Upper lobe of left lung (tissue), 6 donors: ENCODE measurements at places on chromosomes 7 and 10. TPM values are rescaled to one million over a fixed set of nuclear protein-coding genes. Genes with fewer than 3 reads are reported as not detected.
A peak's percentile ranks its signal among the peaks of the same experiment; 100 is the strongest.

ABLIM1 gene
- total RNA-seq, result 92.2 TPM

NOS3 gene
- 95.3 TPM for total RNA-seq

SCIN gene
- total RNA-seq, result 10.5 TPM

TMEM139 gene
- total RNA-seq, result 52.7 TPM

ESYT2 gene
- 115 TPM for total RNA-seq

GATA3 gene
- 0.22 TPM for total RNA-seq

OPN1SW gene
- not detected for total RNA-seq

VSTM4 gene
- 12.6 TPM for total RNA-seq

DNA sequence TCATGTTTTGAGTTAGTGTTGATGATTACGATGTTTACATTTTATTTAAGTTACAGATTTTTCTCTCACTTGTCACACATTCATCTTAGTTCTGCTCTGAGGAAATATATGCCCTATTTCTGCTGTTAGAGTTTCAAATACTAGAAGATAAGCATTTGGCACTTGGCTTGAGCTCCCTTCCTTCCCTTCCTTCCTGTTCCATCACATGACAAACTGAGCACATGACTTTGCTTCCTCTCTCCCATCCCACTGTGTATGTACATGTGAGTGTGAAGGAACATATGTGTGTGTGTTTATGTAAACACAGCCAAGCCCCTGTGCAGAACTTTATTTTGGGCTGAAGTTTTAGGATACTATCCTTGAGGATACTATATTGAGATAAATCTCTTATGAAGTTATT lies 795.9 kb upstream of the IGFBP3 start:
- no peak for DNase-seq

- no peak for DNase-seq
These were observed 98.6 kb downstream of the CREM start for GRCh38 chr10:35225204-35225603.

GRCh38 chr10:127414024-127414423 lies 135.1 kb upstream of the NPS start:
- DNase-seq, result no peak

GRCh38 chr10:61024856-61025201 lies 80.8 kb upstream of the RHOBTB1 start:
- no peak for DNase-seq

GRCh38 chr7:45447296-45447695 lies 126.9 kb upstream of the ADCY1 start:
- no peak for DNase-seq

GRCh38 chr10:122468926-122469781 lies 7.8 kb downstream of the HTRA1 start:
- no peak for DNase-seq

DNA sequence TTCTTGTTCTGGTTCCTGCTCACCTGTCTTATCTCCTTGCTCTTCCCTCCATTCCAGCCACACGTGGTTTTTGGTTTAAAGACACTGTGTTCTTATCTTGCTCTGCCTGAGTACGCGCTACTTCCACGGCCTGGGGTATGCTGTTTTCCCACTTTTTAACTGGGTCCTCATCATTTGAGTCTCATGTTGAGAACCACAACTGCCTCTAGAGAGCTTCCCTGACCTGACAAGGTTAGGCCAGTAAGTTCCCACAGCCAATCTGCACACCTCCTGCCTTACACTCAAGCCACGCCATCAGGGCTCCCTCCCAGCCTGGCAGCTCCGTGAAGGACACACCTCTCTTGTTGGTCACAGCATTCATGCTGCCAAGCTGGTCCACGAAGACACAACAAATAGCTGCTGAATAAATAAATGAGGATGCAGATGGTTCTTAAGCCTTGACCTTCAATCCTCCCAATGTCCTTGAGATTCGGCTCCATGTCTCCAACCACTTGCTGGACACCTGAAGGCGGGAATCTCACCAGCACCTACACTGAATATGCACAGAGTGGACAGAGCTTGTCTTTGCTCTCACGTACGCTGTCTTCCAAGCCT lies 201.7 kb upstream of the KLF14 start:
- DNase-seq, result no peak

DNA sequence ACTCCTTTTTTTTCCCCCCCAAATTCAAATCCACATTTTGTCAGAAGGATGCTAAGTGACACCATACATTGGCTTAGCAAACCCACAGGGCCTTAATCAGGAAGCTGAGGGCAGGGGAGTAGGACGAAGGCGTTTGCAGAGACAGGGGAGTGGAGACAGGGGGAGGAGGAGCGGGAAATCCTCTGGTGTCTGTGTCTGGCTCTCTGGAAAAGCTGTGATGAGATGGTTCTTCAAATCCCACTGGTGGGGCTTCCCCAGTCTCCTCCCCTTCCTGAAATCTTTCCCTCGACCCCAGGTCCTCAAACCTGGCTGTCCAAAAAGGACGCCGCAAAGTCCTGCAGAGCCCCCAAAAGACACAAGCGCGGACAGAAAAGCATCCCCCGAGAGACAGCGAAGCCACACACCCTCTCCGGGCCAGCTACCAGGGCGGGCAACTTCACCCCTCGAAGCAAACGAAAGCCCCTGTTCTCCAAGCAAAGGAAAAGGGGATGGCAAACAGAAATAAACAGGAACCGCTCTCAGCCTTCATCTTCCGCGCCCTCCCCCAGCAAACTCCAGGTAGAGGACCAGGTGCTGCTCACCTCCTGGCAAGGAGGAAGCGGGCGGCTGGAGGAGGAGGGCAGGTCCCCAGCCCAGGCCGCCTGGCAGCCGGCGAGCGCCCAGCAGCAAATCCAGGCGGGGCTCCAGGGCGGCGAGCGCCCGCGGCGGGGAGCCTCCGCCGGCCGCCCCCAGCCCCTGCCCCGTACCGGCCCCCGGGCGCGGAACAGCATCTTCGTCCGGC lies 520 bp downstream of the ELAPOR2 start:
- DNase-seq, result peak; percentile 21

DNA sequence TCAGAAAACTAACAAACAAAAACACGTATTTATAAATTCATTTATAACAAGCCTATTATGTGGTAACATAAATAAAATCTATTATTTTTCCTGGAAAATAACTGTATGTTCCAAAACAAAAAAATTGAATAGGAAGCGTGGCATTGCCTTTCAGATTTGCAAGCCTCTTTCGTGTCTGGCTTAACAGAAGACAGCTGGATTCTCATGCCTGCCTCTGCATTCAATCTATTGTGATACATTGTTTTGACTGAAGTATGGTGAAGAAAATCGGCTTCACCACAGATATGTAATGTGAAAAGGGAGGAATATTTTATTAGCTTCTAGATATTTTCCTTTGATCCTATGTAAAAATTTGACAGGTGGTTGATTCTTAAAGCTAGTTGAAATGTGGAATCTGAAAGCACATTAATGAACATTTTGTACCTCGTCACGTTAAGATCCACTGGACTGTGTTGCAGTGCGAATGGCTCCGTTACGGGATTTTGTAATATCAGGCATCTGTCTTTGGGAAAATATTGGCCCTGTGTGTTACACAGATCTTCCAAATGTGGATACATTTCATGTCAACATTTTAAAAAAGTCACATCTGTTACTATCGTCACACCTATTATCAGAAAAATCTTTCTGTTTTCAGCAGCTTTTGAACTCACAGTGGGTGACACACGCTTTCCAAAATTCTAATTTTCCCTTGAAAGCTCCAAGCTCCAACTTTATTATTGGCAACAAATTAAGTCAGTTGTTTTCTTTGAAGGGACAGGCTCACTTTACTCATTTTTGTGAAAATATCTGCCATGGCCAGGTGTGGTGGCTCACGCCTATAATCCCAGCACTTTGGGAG lies 26.2 kb downstream of the PALD1 start:
- no peak for DNase-seq

DNA sequence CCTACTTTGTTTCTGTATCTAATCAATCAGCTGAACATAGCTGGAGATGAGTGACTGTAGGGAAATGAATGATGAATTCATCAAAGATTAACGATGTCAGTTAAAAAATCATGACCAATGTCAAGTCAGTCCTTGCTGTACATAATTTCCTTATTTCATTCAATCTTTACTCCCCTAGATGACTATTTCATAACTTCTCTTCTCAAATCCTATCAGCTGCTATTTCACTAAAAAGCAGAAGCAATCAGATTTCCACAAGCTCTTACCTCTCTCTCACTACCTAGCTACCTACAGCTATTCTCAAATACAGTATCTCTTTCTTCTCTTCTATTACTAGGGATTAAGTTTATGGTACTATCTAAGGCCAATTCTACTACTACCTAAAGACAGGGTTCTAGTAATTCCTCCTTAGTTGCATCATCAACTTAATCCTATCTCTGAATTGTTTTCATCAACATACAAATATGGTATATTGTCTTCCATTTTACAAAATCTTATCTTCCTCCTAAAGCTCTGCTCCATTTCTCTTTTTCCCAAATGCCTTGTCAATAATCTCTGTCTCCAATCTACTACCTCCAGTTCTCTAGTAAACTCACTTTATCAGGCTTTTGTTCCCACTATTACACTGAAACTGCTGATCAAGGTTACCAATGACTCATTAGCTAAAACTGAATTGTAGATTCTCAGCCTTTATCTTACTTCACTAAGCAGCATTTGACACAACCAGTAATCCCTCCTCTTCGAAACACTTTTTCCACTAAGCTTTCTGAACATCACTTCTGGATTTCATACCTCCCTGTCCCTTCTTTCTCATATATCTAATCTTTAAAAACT lies 28.4 kb downstream of the JMJD1C start:
- no peak for DNase-seq

- DNase-seq, result no peak
These were observed 125.8 kb upstream of the PDSS1 start for GRCh38 chr10:26571655-26572054.

DNA sequence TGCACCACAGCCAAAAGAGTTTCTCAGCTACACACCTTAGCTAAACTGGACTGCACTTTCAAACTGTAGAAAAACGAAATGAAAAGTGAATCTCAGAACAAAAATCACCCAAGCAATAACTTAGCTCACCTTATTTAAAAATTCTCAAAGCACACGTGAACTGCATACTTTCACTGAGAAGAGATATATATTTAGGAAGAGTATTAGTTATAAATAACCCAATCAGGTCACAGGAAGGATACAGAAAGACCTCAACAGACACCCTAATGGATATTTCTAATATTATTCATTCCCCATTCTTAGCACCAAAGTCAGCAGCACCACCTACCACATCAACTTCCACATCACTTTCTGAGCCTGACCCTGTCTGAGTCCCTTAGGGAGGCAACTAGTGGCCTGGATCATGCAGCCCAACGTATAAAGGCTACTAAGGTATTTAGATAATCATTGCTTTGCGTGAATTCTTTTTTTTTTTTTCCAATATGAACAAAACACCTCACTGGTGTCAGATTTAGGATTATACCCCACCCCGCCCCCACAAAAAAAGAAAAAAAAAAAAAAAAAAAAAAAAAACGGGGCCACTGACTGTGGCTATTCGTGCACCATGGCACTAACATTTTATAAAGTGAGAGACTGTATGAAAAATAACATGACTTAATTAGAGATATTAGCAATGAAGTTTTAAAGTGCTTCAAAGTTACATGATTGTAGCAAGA lies 2.6 kb downstream of the ABI1 start:
- no peak for DNase-seq

GRCh38 chr10:121822180-121822579 lies 105.7 kb downstream of the ATE1 start:
- no peak for DNase-seq

- DNase-seq, result no peak
These were observed 620 bp upstream of the IMPDH1 start for GRCh38 chr7:128410451-128410753.

GRCh38 chr10:34811126-34811967 lies 3.7 kb downstream of the PARD3 start:
- no peak for DNase-seq

DNA sequence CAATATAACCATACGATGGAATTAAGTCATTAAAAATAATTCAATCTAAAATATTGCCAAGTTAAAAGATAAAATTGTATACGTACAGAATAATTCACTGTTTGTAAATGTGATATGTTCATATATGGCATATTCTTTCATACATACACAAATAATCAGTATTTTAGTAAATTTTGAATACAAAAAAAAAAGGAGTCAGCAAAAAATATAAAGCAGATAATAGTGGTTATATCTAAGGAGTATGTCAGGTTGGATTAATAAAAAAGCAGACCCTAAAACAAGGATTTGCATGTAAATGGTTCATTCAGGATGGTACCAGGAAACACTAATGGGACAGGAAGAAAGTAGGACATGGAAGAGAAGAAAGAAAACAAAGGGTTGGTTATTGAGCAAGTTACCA lies 59.5 kb downstream of the XPNPEP1 start:
- DNase-seq, result no peak

- DNase-seq, result no peak
These were observed 47.1 kb upstream of the UCN3 start for GRCh38 chr10:5317547-5318107.

DNA sequence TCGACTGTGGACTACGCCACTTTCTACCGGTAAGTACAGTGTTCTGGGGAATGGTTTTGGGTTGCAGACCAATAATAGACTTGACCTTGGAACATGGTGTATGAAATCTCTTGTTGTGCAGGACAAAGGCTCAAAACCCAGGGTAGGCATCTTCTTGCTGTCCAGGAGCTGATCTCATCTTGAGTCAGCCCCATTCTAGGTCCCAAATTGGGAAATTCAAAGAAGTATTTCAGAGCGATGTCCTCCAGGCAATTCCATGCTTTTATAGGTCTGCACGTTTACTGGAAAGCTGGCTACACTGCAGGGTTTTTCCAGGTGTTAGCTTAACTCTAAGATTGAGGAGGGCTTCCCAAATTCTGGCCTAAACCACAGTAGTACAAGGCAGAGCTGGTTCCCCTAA lies 180.7 kb downstream of the BMPER start:
- no peak for DNase-seq

- DNase-seq, result no peak
These were observed 26.0 kb downstream of the CCM2 start for GRCh38 chr7:45026013-45026412.

- no peak for DNase-seq
These were observed 23.6 kb downstream of the TMEM178B start for GRCh38 chr7:141097430-141097829.

- no peak for DNase-seq
These were observed 556.4 kb downstream of the AUTS2 start for GRCh38 chr7:70154521-70155180.

DNA sequence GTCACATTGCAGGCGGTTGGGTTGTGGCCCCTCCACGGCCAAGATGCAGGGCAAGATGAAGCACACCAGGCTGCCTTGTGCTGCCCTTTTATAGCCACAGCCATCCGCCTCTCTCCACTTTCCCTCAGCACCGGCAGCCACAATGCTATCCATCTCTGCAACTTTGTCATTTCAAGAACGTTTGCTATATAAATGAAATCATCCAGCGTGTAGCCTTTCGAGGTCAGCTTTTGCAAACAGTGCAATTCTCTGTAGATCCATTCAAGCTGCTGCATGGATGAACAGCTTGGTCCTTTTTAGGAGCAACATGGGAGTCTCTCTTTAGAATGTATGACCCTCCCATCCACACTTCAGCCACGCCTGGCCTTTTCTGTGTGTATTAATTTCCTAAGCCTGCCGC lies 6.4 kb upstream of the IL15RA start:
- no peak for DNase-seq
